H9 (cell line): ENCODE measurements at places on chromosomes 4 and X. TPM values are rescaled to one million over a fixed set of nuclear protein-coding genes. Genes with fewer than 3 reads are reported as not detected.

Gene PPARGC1A
- total RNA-seq = 1.2 and 1.7 TPM in 2 replicates

Gene PHKA2
- 22.0 and 24.2 TPM in 2 replicates for total RNA-seq

Gene DDX60
- 3.9 and 4.1 TPM in 2 replicates for total RNA-seq

Gene MAGEC2
- not detected in 2 replicates for total RNA-seq

Gene MAGEB10
- not detected in 2 replicates for total RNA-seq

Gene PTTG2
- not detected in 2 replicates for total RNA-seq

Gene ASMT
- total RNA-seq = 1.0 and 1.4 TPM in 2 replicates

Gene AR
- 3.5 TPM in 2 replicates for total RNA-seq

Gene ZC4H2
- total RNA-seq = 26.6 and 32.4 TPM in 2 replicates

Gene RPS6KA6
- total RNA-seq = 10.5 and 12.1 TPM in 2 replicates

Gene TBX22
- 0.55 and 0.81 TPM in 2 replicates for total RNA-seq

Gene PDCL2
- not detected in 2 replicates for total RNA-seq

Gene LRCH2
- total RNA-seq = 6.3 and 6.6 TPM in 2 replicates

Gene CLRN2
- total RNA-seq = not detected in 2 replicates

Gene APOOL
- 7.9 and 8.0 TPM in 2 replicates for total RNA-seq

Gene MED28
- 90.4 and 93.3 TPM in 2 replicates for total RNA-seq

Gene TCEAL6
- not detected in 2 replicates for total RNA-seq

Gene EPHA5
- not detected in 2 replicates for total RNA-seq

Gene PRKG2
- total RNA-seq = 1.6 and 1.9 TPM in 2 replicates

Gene SNCA
- total RNA-seq = 8.5 and 8.6 TPM in 2 replicates

Gene SCD5
- 0.68 and 0.86 TPM in 2 replicates for total RNA-seq

Gene TFE3
- total RNA-seq = 58.9 and 59.8 TPM in 2 replicates

Gene SYP
- total RNA-seq = 1.8 and 2.1 TPM in 2 replicates

Gene ZNF630
- total RNA-seq = 1.2 and 1.5 TPM in 2 replicates

Gene PRSS12
- 5.0 and 5.4 TPM in 2 replicates for total RNA-seq
